ENCODE measurements at places on chromosomes 2 and 18. TPM values are rescaled to one million over a fixed set of nuclear protein-coding genes. Genes with fewer than 3 reads are reported as not detected.

DNA sequence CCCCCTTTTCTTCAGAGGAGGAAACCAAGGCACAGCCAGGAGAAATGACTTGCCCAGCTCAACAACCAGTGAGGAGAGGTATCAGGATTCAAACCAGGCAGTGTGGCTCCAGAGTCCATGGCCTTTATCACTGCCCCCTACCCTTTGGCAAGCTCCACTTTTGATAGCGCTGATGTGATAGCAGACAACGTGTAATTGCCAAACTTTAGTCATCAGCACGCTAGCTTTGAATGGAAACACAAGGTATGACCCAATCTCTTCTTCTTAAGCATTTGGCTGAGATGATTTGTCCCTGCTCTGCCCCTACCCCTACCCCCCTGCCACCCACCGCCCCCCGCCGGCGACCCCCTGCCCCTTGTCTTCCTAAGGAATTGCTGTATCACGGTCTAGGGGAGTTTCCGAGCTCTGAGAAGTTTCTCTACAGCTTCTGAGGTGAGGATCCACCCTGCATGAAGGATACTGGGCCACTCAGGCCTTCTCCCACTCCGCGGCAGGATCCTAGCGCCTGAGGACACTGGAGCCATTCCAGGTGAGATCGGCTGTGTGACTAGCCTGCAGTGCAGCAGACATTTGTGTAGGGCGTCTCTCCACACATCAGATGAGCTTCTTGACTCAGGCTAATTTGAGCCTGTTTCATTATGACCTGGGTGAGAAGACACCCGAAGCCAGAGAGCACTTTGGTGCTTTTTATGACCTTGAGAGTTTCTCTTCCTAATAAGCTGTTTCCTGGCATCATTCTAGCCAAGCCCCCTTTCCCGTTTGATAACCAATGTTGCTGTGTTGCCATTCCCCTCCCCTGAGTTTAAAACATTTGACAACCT, 75.1 kb upstream of the MAP4K4 start:
- peak; percentile 64 for DNase-seq

DNA sequence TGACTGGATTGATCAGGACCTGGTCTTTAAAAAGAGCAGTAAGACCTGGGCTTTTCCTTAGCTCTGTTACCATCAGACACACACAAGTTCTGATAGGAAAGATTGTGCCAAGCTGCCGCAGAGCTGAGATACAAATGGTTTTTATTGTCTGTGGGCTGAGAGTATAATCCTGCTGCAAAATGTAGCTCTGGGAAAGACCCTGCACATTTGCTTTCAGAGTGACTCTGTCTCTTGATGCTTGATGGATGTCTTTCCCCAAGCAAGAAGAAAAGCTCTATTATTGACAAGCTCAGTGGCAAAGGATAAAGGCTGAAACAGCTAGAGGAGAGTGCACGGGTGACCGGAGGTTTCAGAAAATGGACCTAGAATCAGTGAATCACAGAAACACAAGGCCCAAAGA, 95.3 kb upstream of the PARD3B start:
- DNase-seq, result no peak

DNA sequence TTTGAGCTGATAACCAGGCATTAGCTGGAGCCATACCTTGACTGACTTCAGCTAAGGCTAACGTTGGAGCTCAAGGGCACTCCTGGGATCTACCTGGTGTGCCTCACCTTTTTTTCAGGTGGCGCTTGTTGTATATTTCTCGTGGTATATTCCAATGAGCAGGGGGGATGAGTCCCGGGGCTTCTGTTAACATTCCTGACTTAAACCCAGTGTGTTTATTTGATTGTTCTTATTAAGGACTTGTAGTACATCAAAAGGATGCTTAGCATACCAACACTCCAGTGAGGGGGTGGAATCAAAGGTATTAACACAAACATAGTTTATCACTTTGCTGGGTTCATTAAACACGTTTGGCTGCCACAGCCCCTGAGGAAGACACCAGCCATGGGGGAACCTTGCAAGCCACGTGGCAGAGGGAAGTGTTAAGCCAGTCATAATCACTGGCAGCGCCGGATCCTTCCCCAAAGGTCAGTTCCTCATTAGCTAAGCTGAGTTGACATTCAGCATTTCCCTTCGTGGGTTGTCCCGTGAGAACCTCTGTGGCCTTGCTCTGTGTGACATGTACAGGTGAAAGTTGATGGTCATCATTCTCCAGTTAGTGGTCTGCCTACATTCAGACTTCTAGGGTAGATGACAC, 119.5 kb upstream of the MCFD2 start:
- peak; percentile 33 for DNase-seq

GRCh38 chr2:130957915-130958314, 121.2 kb downstream of the ARHGEF4 start:
- DNase-seq, result no peak

- no peak for DNase-seq
These were observed 141.9 kb downstream of the MGAT5 start for GRCh38 chr2:134395779-134396178.

DNA sequence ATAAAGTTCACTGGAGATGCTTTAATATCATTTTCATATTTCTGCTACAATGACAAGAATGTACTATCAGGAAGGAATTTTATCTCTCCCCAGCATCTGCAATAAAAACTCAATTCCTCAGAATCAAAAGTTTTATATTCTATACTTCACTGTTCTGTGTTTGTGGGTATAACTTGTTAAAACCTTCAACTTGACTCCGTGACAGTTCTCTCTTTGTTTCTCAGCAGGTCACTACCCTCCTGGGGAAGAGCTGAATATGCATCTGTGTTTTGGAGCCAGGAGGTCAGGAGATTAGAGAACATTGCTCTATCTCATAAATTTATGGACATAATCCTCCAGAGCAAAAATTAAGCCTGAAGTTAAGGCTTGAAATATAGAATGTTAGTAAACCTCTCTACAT, 411.4 kb downstream of the TRIB2 start:
- no peak for DNase-seq

DNA sequence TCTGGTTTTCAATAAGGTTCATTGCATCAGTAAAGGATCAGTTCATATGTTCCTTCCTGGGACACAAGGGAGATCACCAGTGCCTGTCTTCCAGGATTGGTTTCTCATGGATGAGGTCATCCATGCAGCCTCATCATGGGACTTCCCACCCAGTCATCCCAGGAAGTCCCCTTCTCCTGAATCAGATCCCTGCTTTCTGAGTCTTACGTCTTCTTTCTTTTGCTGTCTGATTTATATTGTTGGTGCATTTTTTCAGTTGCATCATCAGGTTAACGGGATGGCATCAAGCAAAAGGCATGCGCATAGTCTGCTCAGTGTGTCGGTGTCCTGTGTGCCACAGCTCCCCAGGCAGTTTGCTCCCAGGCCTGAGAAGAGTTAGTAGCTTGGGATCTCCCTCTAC, 105.9 kb downstream of the SOX11 start:
- no peak for DNase-seq

- no peak for DNase-seq
These were observed 179.9 kb downstream of the ETAA1 start for GRCh38 chr2:67576991-67577390.

DNA sequence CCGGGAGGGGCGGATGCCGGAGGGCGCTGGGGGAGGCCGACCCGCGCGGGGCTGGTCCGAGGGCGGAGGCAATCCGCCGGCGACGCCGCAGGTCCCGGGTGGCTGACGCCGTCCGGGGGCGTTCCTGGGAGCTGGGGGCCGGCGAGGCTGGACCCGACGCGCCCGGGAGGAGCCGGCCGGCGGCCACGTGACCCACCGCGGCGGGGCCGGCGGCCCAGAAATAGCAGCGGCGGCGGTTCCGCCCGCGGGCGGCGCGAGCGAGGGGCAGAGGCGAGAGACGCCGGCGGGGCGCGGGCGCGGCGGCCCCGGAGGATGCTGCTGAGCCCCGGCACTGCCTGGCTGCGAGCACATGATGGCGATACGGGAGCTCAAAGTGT, at the start of gene RAB31:
TSS of gene RAB31 (plus strand) at position 245 of the 377 bp plus-strand sequence. CDS start at position 350, 105 bp downstream.
- no peak for DNase-seq

DNA sequence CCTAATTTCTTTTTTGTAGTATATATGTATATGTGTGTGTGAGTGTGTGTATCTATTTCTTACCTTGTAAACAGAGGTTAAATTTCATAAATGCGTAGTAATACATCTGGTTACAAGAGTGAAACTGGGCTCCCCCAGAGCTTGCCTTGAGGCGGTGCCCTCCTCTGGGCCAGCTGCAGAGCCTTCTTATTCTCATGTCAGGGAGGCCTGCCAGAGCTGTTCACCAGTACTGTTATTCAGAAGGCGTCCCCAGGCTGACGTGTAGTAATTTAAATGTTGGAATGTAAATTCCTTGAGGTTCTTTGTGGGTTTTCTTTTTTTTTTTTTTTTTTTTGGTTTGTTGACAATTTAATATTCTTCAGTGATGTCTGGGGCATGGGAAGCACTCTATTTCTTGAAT, 11.2 kb downstream of the COPS8 start:
- no peak for DNase-seq

DNA sequence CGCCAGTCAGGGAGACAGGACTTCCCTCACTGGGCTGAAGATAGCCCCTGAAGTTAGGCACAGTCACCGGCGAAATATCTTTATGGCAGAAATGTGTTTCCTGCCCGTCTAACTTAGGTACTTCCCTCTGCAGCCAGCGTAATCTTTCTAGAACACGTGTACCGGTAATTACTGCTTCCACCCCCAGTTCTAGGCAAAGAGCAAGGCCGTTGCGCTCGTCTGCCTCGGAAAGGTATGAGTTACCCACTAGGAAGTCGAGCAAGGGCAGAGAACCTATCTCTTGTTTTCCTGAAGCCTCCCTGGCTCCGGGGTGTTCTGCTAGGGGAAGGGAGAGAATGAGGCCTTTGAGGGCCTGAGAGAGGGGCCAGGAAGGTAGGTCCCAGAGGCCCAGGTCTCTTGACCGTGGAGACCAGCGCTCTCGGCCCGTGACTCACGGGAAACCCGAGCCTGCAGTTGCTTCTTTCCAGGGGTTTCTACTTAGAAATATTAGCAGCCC, 70.0 kb downstream of the TWSG1 start:
- no peak for DNase-seq

GRCh38 chr2:170144761-170145160, 33.2 kb upstream of the MYO3B start:
- no peak for DNase-seq

GRCh38 chr2:110675679-110676078, 2.2 kb downstream of the BUB1 start:
- no peak for DNase-seq

GRCh38 chr2:65366595-65367125, 65.7 kb downstream of the SPRED2 start:
- peak; percentile 11 for DNase-seq

DNA sequence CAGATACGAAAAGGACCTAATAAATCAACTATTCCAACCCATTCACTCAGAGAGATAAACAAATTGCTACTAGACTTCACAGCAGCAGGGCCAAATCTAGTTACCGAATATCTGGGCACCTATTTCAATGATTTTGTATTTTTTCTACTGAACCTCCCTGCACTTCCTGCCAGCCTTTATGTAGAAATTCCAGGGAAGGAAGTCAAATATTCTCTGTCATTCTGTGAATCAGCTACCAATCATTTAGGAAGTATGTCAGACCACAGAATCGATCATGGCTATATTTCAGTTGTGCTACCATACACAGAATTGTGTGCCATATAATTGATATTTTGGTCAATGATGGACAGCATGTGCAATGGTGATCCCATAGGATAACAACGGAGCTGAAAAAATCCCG, 109.6 kb upstream of the SPOPL start:
- DNase-seq, result no peak

DNA sequence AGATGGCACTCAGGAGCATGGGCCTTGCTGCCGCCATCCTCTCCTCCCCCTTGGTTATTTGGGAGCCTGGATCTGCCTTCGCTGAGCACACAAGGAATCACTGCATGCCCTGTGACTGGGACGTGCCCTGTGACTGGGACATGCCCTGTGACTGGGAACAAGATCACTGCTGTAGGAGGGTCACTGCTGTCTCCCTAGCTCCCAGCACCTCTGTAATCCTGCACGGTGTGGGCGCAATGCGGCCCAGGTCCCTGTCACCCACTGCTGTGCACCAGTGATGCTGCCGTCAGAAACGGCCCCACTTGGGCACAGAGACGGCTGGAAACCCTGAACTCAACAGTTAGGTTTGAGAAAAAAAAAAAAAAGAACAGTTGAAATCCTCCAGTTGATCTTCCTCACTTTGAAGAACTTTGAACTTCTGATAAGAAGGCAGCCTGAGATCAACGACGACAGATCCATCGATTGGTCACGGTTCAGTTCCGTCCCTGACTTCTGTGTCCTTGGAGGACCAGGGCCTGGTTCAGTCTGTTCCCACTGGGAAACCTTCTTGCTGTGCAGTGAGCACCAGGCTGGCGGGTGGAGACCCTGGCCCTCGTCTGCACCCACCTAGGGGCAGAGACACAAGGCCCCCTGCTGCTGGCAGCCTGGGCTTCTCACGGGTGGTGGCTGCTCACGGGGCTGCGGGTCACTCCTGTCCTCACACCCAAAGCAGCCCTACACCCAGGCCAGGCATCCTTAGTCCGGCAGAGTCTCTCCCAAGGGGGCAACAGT, 125.9 kb downstream of the PXDN start:
- no peak for DNase-seq

GRCh38 chr18:56068701-56069100, 480.7 kb upstream of the TCF4 start:
- no peak for DNase-seq

CROCC2 gene
- not detected for polyA plus RNA-seq

HOXD12 gene
- polyA plus RNA-seq, result not detected

C2orf92 gene
- polyA plus RNA-seq, result 0.54 TPM

Measured in GM12878 (cell line).